Neural crest cell (in vitro differentiated cells): ENCODE measurements at places on chromosomes 1 and 21. TPM values are rescaled to one million over a fixed set of nuclear protein-coding genes. Genes with fewer than 3 reads are reported as not detected.

DNA sequence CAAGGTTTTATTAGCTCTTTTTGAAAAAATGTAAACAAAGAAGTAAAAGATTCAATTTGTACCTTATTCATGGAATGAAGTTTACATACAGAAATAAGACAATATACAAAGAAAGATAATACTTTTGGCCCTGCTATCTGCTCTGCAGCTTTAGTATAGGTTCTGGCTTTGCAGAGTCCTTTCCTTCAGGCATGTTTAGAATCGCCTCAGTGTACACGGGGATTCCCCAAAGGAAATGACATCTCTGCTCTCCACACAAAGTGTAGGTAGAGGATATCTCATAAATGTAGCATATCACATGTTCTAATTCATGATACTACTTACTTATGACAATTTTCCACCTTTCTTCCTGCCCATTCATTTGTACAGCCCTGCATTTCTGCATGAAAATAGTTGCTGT lies 222.6 kb upstream of the DPYD start:
- H3K4me3 ChIP-seq = no peak overlapping the region
- H3K4me1 ChIP-seq = no peaks in the 10 kb centered on the region
- no peaks in the 10 kb centered on the region for H3K36me3 ChIP-seq

GRCh38 chr1:164609089-164609488 lies 50.1 kb downstream of the PBX1 start:
- peaks cover 67% of the 10 kb centered on the region for H3K4me1 ChIP-seq
- H3K36me3 ChIP-seq = no peaks in the 10 kb centered on the region
- no peak overlapping the region for H3K4me3 ChIP-seq

DNA sequence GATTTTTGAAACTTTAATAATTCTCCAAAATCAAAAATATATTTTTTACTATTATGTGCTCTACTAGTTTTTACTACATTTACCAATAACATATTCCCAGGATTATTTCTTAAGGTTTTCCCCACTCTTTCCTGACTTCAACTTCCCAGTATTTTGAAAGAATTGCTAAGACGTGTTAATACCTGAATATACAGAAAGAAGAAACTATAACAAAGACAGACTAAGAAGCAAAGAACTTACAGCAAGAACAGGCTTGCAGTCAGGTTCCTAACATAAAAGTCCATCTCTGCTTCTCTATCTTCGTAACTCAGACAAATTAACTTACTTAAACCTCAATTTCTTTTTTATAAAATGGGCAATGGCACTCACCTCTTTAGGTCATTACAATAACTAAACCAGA lies 63.2 kb downstream of the SRSF11 start:
- H3K4me3 ChIP-seq = no peak overlapping the region
- no peaks in the 10 kb centered on the region for H3K4me1 ChIP-seq

DNA sequence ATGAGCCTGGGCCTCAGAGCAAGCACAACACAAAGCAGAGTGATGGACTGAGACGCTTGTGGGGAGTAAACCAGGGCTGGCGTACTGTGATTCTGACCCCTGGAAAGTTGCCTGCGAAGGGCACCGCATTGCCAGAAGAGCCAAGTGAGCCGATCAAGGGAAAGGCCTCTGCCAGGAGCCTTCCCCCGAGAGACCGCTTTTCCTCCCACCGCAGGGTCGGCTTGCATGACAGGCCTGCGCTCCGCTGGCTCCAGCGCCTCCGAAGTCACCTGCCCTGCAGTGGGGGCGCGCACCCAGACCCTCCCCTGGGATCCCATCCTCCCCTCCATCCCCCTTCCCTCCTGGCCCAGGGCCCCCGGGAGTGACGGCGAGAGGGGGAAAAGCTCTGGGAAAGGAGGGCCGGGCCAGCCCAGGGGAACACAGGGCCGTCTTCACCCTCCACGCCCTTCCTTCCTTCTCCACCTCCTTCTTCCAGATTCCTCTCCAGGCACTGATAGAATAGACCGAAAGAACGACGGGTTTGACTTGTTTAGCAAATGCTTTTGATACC lies 165.0 kb downstream of the TRIM33 start:
- DNase-seq = peak; percentile 13
- no peaks in the 10 kb centered on the region for H3K36me3 ChIP-seq
- no peaks in the 10 kb centered on the region for H3K27me3 ChIP-seq
- peak overlapping the region; percentile 88 for H3K4me3 ChIP-seq
- peaks cover 8% of the 10 kb centered on the region for H3K4me1 ChIP-seq

DNA sequence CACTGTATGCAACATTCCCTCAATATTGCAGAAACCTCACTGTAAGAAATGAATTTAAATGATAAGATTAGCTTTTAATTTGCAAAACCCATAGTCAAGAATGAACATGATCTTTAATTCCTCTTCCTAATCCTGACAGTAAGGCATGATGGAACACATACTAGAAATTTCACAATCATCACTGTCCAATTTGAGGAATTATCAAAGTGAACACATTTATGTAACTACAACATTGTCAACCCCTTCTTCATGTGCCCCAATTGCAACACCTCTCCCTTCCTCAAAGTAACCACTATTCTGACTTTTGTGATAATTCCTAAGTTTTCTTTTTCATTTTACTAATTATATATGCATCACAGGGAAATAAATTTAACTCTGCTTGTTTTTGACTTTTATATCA lies 103.1 kb downstream of the LHX8 start:
- H3K4me1 ChIP-seq = no peaks in the 10 kb centered on the region
- no peaks in the 10 kb centered on the region for H3K36me3 ChIP-seq
- no peak for DNase-seq
- H3K27me3 ChIP-seq = no peaks in the 10 kb centered on the region

GRCh38 chr1:153352523-153352922 lies 3.9 kb upstream of the PGLYRP4 start:
- H3K27ac ChIP-seq = no peak overlapping the region
- H3K36me3 ChIP-seq = no peaks in the 10 kb centered on the region
- DNase-seq = peak; percentile 56

DNA sequence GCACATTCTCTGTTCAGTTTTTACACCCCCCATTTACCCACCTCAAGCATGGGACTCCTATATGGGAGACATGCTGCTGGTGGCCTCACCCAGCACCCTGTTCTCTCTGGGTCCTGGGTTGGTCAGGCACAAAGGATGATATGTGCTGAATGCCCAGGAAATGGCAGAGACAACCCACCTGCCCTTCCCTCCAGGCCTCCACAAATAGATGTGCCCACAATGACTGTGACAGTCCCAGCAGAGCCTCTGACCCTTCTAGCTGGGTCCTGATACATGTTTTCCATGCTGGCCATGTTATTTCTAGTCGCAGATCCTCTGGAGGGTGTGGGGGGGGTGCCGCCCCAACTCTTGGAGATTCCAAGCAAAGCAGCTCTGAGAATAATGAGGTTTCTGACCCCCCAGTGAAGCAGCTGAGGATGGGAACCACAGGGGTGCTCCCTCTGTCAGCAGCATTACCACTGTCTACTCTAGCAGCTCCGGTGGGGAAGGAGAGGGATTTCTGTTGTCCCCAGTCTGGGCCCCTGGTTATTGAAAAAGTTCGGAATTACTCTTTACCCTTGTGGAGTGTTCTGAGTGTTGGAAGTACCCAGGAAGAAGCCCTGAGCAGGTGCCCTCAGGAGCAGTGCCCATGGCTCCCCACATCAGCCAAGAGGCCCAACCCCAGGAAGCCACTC lies 1.2 kb upstream of the CCDC28B start:
- DNase-seq = no peak
- peak overlapping the region; percentile 50 for H3K4me3 ChIP-seq
- H3K27me3 ChIP-seq = peaks cover 3% of the 10 kb centered on the region
- H3K27ac ChIP-seq = peak overlapping the region; percentile 67

GRCh38 chr1:221573756-221574155 lies 168.1 kb downstream of the DUSP10 start:
- no peaks in the 10 kb centered on the region for H3K4me1 ChIP-seq
- DNase-seq = no peak
- H3K4me3 ChIP-seq = no peak overlapping the region
- no peaks in the 10 kb centered on the region for H3K27me3 ChIP-seq

DNA sequence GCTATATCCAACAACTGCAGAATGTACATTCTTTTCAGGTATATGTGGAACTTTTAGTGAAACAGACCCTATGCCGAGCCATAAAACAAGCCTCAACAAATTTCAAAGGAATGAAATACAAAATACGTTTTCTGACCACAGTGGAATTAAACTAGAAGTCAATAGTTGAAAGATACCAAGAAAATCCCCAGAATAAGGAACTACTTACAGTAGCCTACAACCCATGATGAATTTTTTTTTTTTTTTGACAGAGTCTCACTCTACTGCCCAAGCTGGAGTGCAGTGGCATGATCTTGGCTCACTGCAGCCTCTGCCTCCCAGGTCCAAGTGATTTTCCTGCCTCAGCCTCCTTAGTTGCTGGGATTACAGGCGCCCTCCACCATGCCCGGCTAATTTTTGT lies 83.4 kb downstream of the RUNX3 start:
- no peak for DNase-seq
- H3K4me3 ChIP-seq = no peak overlapping the region
- peaks cover 16% of the 10 kb centered on the region for H3K27me3 ChIP-seq
- no peak overlapping the region for H3K27ac ChIP-seq

DNA sequence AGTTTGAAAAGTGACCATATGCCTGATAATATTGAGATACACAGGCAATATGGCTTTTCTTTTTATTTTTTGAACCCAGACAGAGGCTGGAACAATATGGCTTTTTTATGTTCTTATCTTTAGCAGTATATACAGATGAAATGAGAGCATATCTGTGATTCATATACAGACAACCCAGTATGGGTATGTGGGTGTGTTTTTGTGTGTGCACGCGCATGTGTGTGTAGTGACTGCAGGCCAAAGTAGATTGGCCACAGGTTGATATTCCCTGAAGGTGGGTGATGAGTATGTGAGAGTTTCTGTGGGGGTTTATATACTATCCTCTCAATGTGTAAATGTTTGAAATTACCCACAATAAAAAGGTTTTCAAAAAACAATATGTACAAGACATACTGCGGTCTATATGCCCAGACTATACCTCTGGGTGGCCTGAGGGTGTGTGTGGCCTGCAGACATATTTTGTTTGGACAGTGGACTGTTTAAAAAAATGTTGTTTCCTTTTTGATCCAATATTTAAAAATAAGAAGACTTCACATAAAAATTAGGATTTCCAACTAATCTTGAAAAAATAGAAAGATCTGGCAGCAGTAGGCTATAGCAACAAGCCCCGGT lies 26.3 kb upstream of the TIAM1 start:
- peaks cover 30% of the 10 kb centered on the region for H3K4me1 ChIP-seq
- no peak for DNase-seq
- no peak overlapping the region for H3K27ac ChIP-seq
- no peaks in the 10 kb centered on the region for H3K27me3 ChIP-seq

DNA sequence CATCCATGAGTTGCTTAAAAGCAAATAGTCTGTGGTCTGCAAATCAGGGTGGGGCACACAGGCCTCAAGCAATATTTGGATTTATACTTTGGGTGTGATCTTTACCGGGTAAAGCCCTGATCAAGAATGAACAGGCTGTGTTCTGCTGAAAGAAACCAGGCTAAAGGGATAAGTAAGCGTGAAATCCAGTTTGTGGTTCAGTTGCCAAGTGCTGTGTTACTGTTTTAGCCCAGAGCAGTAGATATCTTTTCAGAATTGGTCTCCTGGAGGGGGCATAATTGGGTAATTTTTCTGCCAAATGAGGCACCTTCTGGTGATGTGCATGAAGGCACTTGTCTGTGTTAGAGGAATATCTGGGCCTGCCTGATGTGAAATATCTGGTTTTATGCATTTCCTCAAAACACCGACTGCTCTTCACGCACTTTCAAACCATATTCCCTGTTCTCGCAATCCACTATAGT lies 21.4 kb downstream of the AIM2 start:
- H3K27ac ChIP-seq = no peak overlapping the region
- DNase-seq = no peak
- H3K36me3 ChIP-seq = peaks cover 7% of the 10 kb centered on the region
- no peak overlapping the region for H3K4me3 ChIP-seq

GRCh38 chr1:228347181-228347580 lies 59.5 kb downstream of the TRIM11 start:
- no peak for DNase-seq
- no peaks in the 10 kb centered on the region for H3K27me3 ChIP-seq
- no peak overlapping the region for H3K4me3 ChIP-seq
- H3K27ac ChIP-seq = peak overlapping the region; percentile 27
- peaks cover 9% of the 10 kb centered on the region for H3K36me3 ChIP-seq

- no peaks in the 10 kb centered on the region for H3K4me1 ChIP-seq
- peaks cover 7% of the 10 kb centered on the region for H3K36me3 ChIP-seq
- no peak overlapping the region for H3K4me3 ChIP-seq
- no peaks in the 10 kb centered on the region for H3K27me3 ChIP-seq
These were observed 121.7 kb downstream of the DHRS3 start for GRCh38 chr1:12496154-12496961.

- peaks cover 3% of the 10 kb centered on the region for H3K4me1 ChIP-seq
- H3K27ac ChIP-seq = no peak overlapping the region
- no peak for DNase-seq
- no peak overlapping the region for H3K4me3 ChIP-seq
- H3K36me3 ChIP-seq = no peaks in the 10 kb centered on the region
These were observed 27.6 kb upstream of the SLC16A1 start for GRCh38 chr1:112983537-112984131.

DNA sequence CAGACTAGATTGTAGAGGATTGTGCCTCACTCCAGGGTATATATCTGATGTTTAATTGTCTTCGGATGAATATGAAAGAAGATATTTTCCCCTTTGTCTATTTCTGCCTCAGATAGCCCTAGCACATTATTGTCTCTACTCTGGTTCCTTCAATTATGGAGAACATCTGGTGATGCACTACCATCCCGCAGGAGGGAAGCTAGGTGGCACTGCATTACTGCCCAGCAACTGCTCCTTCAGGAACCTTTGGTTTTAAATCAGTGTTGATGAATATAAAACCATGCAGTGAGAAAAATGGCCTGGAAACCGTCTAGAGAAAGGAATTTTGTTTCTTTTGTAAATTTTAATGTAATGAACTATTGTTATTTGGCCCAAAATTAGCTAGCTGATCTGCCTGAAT lies 68.5 kb downstream of the GPR88 start:
- H3K27ac ChIP-seq = no peak overlapping the region
- H3K4me1 ChIP-seq = no peaks in the 10 kb centered on the region
- H3K36me3 ChIP-seq = peaks cover 7% of the 10 kb centered on the region

DNA sequence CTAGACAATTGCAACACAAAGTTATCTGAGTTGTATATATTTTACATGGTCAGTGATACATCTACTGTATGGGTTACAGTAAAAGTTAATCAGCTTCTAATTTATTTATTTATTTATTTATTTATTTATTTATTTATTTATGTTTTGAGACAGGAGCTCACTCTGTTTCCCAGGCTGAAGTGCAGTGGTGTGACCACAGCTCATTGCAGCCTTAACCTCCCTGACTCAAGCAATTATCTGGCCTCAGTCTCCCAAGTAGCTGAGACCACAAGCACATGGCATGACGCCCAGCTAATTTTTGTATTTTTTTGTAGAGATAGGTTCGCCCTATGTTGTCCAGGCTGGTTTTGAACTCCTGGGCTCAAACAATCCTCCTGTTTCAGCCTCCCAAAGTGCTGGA lies 241.6 kb downstream of the PTPRC start:
- peaks cover 17% of the 10 kb centered on the region for H3K4me1 ChIP-seq
- no peak for DNase-seq
- H3K27me3 ChIP-seq = no peaks in the 10 kb centered on the region
- no peak overlapping the region for H3K27ac ChIP-seq
- no peak overlapping the region for H3K4me3 ChIP-seq

The SLAMF8 gene
- total RNA-seq = not detected in 2 replicates

The LCE1A gene
- total RNA-seq = not detected in 2 replicates

The MATN1 gene
- total RNA-seq = 0.32 and 0.54 TPM in 2 replicates

The DMBX1 gene
- not detected in 2 replicates for total RNA-seq

The PLA2G2C gene
- total RNA-seq = not detected in 2 replicates

The TENT5C gene
- total RNA-seq = 1.3 and 1.4 TPM in 2 replicates

The LRIG2 gene
- total RNA-seq = 17.9 and 18.3 TPM in 2 replicates

The CHI3L1 gene
- not detected in 2 replicates for total RNA-seq

The AADACL4 gene
- total RNA-seq = not detected in 2 replicates
